ENCODE measurements at places on chromosomes 4 and X.

DNA sequence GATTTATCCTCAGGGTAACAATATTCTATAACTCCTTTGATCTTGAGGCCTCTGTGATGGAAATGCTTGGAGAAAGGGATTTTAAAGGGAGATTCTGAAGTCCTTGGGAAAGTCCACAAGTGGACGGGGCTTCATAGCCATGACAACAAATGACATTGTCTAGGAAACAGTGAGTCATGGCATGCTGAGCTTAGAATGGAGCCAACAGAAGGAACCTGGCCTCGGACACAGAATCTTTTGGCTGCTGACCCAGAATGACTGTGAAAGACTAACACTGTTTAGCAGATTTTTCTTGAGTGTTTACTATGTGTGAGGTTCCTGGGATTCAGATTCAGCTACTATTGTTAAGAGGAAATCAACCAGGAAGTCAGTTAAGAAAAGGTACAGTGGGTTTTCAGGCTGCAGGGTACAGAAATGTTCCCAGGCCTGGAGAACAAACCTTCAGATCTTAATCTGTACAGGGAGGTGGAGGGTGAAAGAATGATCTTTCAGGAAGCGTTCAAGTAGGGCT, 18.1 kb upstream of the CXCL2 start:
- no peak for DNase-seq

DNA sequence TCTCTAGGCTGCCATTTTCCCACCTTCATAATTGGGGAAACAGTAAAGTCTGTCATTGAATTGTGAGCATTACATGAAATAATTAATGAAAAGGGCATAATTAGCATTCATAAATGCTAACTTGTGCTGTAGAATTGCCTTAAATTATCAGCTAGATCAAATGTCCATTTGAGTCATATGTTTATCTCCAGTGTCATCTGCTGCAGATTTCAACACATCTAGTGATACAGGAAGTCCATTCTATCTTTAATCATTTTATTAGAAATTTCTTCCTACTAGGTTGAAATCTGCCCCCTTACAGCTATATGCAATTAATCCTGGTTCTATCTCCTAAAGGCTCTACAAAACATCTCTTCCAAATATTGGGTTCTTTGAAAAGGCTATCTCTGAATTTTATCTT, 240.3 kb upstream of the GALNT7 start:
- DNase-seq = no peak

DNA sequence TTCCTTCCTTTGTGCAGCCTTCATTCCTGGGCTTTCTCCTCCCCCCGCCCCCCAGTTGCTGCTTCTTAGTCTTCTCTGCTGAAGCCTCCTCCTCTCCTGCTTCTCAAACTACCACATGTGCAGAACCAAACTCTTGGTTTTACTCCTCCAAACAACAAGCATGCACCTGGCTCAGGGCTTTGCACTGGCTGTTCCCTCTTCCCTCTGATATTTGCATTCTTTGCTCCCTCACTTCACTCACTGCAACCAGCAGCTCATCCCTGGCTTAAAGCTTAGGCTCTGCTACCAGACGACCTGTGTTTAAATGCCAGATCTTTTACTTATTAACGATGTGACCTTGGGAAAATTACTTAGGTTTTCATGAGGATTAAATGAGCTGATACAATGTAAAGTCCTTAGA, 51.4 kb downstream of the MED28 start:
- no peak for DNase-seq

DNA sequence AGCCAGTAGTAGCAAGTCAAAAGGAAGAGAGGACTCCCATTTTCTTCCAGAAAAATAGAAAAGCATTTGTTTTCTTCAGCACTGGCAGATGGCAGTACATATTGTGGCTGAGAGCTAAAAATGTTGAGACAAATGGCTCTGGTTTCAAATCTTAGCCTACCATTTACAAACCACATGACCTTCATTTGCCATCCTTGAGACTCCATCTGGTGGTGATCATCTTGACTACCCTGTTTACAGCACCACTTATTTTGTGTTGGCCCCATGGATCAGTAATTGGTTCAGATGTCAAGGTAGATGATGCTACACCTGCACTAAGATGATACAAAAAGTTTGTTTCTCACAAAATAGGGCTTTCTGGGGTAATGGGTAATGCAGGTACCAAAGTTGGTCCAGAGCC, 951.8 kb upstream of the IGFBP7 start:
- DNase-seq = no peak

- no peak for DNase-seq
Measured at GRCh38 chr4:139630991-139631390, 34.6 kb upstream of the MGST2 start.

DNA sequence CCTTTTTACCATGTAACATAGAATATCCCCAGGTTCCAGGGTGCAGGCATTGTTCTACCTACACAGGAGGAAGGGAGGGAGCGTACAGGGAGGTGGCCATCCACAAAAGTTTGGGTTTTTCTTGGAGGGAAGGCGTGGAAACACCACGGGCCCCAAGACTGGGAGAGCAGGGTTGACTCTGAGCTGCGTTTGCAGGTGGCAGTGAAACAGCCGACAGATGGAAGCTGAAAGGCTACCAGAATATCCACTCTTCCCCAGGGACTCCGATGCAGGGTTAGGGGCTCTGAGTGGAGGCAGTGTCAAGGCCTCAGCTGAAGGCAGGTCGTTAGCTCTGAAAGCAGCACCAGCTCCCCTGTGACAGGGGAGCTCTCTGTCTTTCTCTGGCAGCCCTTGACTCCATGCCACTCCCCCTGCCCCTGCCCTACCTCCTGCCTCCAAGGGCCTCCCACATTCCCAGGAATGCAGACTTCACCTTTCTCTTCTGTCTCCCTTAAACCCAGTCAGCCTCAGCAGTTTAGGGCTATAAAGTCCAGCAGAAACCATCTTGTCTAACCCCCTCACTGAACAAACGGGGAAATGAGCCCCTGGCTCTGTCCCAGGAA, 14.0 kb upstream of the GLOD5 start:
- no peak for DNase-seq

DNA sequence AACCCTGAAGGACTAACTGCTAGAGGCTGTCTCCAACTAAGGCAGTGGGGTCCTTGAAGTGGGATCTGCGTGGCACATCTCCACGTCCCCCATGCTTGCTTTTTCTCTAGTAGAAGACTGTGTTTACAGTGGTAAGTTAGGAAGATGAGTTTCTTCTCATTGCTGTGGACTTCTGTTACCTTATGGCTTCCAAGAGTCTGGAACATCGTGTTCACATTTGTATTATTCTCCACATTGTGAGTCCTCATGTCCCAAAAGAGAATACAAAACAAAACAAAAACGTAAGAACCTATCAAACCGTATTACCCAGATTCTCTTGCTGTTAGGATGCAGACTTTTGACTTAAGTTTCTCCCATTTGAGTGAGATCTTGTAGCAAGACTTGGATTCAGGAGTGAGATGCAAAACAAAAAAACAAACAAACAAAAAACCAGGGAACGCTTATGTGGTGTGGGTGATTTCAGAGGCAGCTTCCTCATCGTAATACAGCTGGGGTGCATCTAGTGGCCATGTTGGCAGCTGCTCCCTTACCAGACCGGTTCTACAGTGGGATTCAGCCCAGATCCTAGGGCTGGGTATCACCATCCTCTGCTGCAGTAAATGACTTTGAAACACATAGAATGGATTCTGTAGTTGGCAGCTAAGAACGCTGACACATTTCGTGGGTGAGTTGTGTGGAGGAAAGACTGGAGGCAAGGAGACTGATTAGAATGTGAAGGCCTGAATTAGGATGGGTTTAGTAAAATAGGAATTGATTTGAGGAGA, 41.3 kb downstream of the TMEM131L start:
- no peak for DNase-seq

- no peak for DNase-seq
Measured at GRCh38 chr4:3444351-3445110, 2.8 kb downstream of the HGFAC start.

GRCh38 chr4:151727365-151727764, 33.4 kb downstream of the GATB start:
- no peak for DNase-seq

- no peak for DNase-seq
Measured at GRCh38 chr4:2871466-2871865, 27.8 kb downstream of the ADD1 start.

- DNase-seq = no peak
Measured at GRCh38 chrX:19902110-19902509, 14.7 kb upstream of the SH3KBP1 start.

GRCh38 chrX:8453611-8454010, 11.0 kb upstream of the VCX3B start:
- DNase-seq = no peak

- peak; percentile 47 for DNase-seq
Measured at GRCh38 chrX:153947009-153947769, 2.7 kb upstream of the RENBP start.

DNA sequence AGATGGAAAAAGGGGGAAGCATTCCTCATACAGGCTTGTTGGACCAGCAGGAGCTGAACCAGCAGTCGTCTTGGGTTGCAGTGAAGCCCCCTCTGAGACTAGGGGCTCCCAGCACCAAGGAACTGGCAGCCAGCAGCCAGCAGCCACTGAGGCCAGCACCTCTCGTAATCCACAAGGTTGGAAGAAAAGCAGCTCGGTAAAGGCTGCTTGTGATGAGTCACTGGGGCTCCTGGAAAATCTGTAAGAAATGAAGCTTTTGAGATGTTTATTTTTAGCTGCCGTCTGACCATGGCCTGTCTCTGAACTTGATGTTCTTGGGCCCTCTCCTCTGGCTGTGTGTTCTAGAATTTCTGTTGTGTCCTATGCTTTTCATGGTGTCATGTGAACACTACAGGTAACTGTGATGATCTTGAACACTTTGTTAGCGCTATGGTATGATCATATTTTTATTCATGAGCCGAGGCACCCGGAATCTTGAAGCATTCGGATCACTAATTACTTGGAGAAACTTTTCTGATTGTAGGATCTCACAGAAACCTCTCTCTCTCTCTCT, 18.6 kb downstream of the CLCN4 start:
- DNase-seq = no peak

DNA sequence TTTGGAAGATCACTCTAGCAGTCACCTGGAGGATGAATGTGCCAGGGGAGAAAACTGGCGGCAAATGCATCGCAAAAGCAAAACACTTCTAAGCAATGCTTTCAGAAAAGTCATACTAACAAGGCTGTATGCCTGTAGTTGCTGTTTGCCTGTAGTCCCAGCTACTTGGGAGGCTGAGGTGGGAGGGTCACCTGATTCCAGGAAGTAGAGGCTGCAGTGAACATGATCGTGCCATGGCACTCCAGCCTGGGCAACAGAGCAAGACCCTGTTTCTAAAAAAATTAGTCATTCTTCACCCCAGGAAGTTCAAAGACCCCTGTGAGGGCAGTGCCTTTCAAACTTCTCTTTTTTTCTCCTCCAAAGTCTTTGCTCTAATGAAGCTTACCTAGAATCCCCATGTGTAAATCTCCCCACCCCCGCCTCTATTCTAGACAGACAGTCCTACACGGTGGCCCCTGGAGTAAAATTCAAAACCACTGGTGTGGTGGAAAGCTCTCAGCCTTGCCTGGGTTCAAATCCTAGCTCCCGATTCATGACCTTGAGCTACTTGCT, 5.5 kb downstream of the SOWAHD start:
- DNase-seq = no peak

GRCh38 chr4:94452476-94453371, 982 bp downstream of the PDLIM5 start:
- no peak for DNase-seq

DNA sequence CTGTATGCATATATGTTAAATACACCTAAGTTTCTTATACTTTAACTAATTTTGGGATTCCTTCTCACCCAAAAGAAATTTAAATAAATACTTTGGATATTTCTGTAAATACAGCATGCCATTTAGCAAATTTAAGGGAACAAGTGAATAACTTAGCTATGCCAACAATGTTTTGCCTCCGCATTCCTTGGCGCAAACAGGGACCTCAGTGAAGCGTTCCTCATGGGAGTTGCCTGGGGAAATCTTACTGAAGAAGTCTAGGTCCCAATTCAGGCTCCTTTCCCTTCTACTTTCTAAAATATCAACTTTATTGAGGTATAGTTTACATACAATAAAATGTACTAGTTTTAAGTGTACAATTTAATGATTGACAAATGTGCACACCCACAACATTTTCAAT, 25.0 kb downstream of the COL4A5 start:
- no peak for DNase-seq

DNA sequence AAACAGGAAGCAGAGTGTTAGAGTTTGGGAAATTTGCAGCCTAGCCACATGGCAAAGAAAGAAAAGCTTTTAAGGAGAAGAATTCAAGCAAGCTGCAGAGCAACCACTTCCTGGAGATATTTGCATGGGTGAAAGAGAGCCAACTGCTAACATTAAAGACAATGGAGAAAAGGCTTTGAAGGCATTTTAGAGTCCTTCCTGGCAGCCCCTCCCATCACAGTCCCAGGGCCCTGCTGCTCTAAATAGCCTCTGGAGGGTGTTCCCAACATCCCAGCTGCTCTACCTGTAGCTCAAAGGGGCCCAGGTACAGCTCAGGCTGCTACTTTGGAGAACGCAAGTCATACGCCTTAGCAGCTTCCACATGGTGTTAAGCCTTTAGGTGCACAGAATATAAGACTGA, 235.9 kb upstream of the FMR1 start:
- no peak for DNase-seq

DNA sequence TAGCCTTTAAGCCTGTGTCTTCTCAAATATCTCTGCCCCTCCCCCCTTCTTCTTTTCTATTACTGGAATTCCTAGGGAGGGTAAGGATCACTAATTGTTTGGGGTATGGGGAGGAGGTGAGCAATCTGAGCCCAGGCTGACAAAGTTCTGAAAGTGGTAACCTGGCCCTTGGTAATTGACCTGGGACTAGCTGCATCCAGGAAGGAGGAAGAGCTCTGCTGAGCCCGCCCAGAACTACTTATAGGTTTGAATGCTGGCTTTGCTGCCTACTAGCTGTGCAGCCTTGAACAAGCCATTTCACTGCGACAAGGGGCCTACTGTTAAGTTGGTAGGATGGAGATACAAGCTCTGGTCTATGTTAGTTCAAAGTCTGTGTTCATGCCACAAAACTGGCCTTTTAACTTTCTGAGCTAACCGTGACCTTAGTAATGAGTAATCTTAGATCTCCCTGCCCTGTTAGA, 37.8 kb downstream of the DGKK start:
- no peak for DNase-seq

GRCh38 chrX:19875050-19875431, 12.4 kb downstream of the SH3KBP1 start:
- no peak for DNase-seq

DNA sequence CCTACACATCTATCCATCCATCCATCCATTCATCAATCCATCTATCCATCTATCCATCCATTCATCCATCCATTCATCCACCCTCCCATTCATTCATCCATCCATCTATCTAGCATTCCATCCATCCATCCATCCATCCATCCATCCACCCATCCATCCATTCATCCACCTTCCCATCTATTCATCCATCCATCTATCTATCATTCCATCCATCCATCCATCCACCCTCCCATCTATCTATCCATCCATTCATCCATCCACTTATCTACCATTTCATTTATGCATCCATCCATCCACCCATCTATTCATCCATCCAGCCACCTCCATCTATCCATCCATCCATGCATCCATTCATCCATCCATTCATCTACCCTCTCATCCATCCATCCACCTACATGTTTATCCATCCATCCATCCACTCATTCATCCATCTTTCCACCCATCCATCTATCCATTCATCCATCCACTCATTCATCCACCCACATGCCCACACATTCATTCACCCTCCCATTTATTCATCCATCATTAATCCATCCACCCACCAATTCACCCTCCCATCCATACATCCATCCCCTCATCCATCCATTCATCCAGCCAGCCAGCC, 258.5 kb downstream of the CRLF2 start:
- no peak for DNase-seq

All from stimulated activated CD4-positive, alpha-beta T cell treated with anti-CD3 and anti-CD28 coated beads, TNF-alpha, amount 100 ng/mL, for 24 hours (primary cell).